Neural progenitor cell (in vitro differentiated cells): ENCODE measurements at places on chromosomes 7 and 10. TPM values are rescaled to one million over a fixed set of nuclear protein-coding genes. Genes with fewer than 3 reads are reported as not detected.

GRCh38 chr7:41110186-41110585 lies 592.7 kb downstream of the INHBA start:
- H3K4me1 ChIP-seq: peaks cover 8% of the 10 kb centered on the region
- DNase-seq: no peak
- no peak overlapping the region for H3K27ac ChIP-seq
- no peaks in the 10 kb centered on the region for H3K36me3 ChIP-seq
- H3K27me3 ChIP-seq: peaks cover 27% of the 10 kb centered on the region

GRCh38 chr7:27897001-27897400 lies 157.0 kb downstream of the TAX1BP1 start:
- DNase-seq: no peak
- no peak overlapping the region for H3K4me3 ChIP-seq
- no peaks in the 10 kb centered on the region for H3K36me3 ChIP-seq
- peaks cover 6% of the 10 kb centered on the region for H3K4me1 ChIP-seq
- no peaks in the 10 kb centered on the region for H3K27me3 ChIP-seq

- no peaks in the 10 kb centered on the region for H3K4me1 ChIP-seq
- H3K27ac ChIP-seq: no peak overlapping the region
- H3K36me3 ChIP-seq: no peaks in the 10 kb centered on the region
- H3K4me3 ChIP-seq: no peak overlapping the region
Observed at GRCh38 chr10:71432101-71432905, 35.6 kb downstream of the CDH23 start.

- peaks cover 30% of the 10 kb centered on the region for H3K4me1 ChIP-seq
- peak within 1 kb of the TSS; percentile 88 for H3K4me3 ChIP-seq
- H3K27ac ChIP-seq: no peak within 1 kb of the TSS
- peak; percentile 68 for DNase-seq
- H3K27me3 ChIP-seq: peaks cover 80% of the 10 kb centered on the region
- no peaks in the 10 kb centered on the region for H3K36me3 ChIP-seq
Observed at GRCh38 chr10:77637532-77638320, at the start of gene KCNMA1. KCNMA1 (minus strand) TSS chr10:77637808.

The OR6B1 gene
- not detected in 2 replicates for total RNA-seq

The MCM10 gene
- total RNA-seq: 38.2 and 44.5 TPM in 2 replicates

The KIFBP gene
- 27.3 and 44.9 TPM in 2 replicates for total RNA-seq

The FBXO24 gene
- 1.2 and 2.5 TPM in 2 replicates for total RNA-seq

The TUBAL3 gene
- total RNA-seq: not detected in 2 replicates

- H3K27me3 ChIP-seq: no peaks in the 10 kb centered on the region
- H3K36me3 ChIP-seq: no peaks in the 10 kb centered on the region
- peaks cover 10% of the 10 kb centered on the region for H3K4me1 ChIP-seq
- H3K4me3 ChIP-seq: no peak overlapping the region
Observed at GRCh38 chr10:127299956-127300689, 103.7 kb upstream of the INSYN2A start.

DNA sequence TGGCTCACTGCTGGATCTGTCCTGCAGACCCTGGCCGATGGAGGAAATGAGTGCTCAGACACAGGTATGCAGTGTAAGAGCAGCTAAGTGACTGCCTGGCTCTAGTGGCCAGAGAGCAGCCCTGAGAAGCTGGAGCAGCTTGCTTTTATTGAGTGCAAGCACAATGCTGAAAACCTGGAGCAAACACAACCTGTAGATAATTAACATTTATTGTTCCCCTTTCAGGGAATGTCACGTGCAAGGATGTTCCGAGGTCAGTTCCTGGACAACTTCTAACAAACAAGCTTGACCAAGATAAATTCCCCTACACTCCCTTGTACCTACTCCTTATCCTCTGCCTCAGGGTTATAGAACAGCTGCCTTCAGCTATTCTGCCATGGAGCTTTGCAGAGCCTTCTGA lies 31.3 kb downstream of the DDC start:
- DNase-seq: no peak
- H3K36me3 ChIP-seq: no peaks in the 10 kb centered on the region
- no peak overlapping the region for H3K27ac ChIP-seq
- H3K4me1 ChIP-seq: no peaks in the 10 kb centered on the region
- no peaks in the 10 kb centered on the region for H3K27me3 ChIP-seq

- no peak overlapping the region for H3K4me3 ChIP-seq
- no peaks in the 10 kb centered on the region for H3K27me3 ChIP-seq
- no peaks in the 10 kb centered on the region for H3K36me3 ChIP-seq
- peaks cover 27% of the 10 kb centered on the region for H3K4me1 ChIP-seq
- DNase-seq: peak; percentile 83
- H3K27ac ChIP-seq: peak overlapping the region; percentile 80
Observed at GRCh38 chr10:17171141-17171641, 30.3 kb downstream of the TRDMT1 start.

The GPR26 gene
- total RNA-seq: not detected in 2 replicates

DNA sequence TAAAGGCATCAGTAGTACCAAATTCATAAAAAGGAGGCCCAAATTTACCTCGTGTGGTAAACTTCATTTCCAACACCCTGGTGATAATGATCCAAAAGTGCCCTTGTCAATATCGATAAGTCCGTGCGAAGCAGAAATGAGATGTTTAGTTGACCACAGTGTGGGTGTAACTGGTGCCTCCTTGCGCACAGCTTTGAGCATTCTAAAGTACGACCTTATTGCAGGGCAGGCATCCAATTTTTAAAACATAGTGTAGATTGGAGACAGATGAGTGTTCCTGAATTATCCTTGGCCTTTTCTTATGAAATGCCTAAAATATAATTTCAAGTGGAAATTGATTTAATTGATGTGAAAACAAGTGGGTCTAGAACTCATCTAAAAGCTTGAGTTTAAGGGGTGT lies 248.4 kb downstream of the TRIL start:
- no peaks in the 10 kb centered on the region for H3K36me3 ChIP-seq
- no peak for DNase-seq
- H3K4me1 ChIP-seq: peaks cover 16% of the 10 kb centered on the region
- H3K27me3 ChIP-seq: no peaks in the 10 kb centered on the region
- H3K27ac ChIP-seq: no peak overlapping the region
- no peak overlapping the region for H3K4me3 ChIP-seq

DNA sequence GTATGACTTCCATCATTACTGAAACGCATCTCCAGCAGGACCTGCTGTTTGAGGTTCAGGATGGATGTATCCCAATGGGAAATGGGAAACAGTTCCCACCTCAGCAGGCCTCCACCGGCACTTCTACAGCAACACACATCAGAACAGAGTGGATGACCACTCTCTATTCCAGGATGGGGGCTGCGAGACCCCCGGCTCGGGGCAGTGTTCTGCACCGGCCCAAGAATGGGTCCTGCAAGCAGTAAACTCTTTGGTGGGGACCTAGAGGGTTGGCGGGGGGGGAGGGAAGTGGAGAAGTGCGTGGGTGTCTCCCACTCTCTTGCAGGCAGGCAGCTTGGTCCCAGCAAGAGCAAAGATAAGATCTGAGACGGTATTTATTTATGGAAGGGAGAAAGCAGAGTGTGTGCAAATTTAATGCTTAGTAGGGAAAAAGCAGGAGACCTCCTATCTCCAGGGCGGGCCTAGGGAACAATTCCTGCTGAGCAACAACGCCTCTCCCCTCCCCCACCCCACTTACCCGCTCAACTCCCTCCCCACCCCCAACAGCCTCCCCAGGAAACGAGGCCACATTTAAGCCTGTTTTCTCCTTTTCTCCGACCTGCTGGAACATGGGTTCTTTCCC lies 4.0 kb downstream of the SFMBT2 start:
- peak; percentile 23 for DNase-seq
- H3K27ac ChIP-seq: no peak overlapping the region
- peaks cover 58% of the 10 kb centered on the region for H3K27me3 ChIP-seq
- H3K36me3 ChIP-seq: no peaks in the 10 kb centered on the region

GRCh38 chr7:8290645-8291308 lies 28.8 kb upstream of the ICA1 start:
- no peak overlapping the region for H3K27ac ChIP-seq
- no peaks in the 10 kb centered on the region for H3K36me3 ChIP-seq
- DNase-seq: no peak

The KAZALD1 gene
- total RNA-seq: 0.77 and 1.8 TPM in 2 replicates

GRCh38 chr7:45646996-45647825 lies 73.0 kb downstream of the ADCY1 start:
- no peak overlapping the region for H3K27ac ChIP-seq
- H3K4me1 ChIP-seq: no peaks in the 10 kb centered on the region
- H3K4me3 ChIP-seq: no peak overlapping the region
- DNase-seq: no peak
- H3K27me3 ChIP-seq: no peaks in the 10 kb centered on the region

DNA sequence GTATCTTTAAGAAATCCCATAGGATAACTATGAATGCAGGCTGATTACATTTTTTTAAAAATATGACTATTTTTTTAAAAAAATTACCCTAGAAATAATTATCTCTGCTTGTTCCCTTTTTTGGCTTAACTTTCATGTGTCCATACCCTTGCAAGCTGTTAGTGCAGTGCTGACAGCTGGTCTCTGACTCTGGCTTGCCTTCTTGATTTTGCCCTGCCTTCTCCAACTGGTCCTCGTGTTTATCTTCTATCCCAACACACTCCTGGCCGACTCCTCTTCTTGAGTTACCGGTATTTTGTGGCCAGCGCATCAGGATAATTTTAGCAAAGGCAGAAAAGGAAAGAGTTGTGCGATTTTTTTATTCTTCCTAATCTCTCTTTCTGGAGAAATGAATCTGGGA lies 111.7 kb upstream of the STARD3NL start:
- H3K27ac ChIP-seq: no peak overlapping the region
- no peaks in the 10 kb centered on the region for H3K36me3 ChIP-seq
- H3K4me3 ChIP-seq: no peak overlapping the region

DNA sequence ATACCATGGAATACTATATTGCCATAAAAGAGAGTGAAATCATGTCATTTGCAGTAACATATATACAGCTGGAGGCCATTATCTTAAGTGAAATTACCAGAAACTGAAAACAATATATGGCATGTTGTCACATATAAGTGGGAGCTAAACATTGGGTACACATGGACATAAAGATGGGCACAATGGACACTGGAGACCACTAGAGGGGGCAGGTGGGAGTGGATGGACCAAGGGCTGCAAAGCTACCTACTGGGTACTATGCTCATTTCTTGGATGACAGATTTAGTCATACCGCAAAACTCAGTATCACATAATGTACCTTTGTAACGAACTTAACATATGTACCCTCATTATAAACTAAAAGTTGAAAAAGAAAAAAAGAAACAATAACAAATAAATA lies 1167.6 kb downstream of the NXPH1 start:
- no peak overlapping the region for H3K27ac ChIP-seq
- H3K4me3 ChIP-seq: no peak overlapping the region
- peak; percentile 48 for DNase-seq
- H3K4me1 ChIP-seq: no peaks in the 10 kb centered on the region

DNA sequence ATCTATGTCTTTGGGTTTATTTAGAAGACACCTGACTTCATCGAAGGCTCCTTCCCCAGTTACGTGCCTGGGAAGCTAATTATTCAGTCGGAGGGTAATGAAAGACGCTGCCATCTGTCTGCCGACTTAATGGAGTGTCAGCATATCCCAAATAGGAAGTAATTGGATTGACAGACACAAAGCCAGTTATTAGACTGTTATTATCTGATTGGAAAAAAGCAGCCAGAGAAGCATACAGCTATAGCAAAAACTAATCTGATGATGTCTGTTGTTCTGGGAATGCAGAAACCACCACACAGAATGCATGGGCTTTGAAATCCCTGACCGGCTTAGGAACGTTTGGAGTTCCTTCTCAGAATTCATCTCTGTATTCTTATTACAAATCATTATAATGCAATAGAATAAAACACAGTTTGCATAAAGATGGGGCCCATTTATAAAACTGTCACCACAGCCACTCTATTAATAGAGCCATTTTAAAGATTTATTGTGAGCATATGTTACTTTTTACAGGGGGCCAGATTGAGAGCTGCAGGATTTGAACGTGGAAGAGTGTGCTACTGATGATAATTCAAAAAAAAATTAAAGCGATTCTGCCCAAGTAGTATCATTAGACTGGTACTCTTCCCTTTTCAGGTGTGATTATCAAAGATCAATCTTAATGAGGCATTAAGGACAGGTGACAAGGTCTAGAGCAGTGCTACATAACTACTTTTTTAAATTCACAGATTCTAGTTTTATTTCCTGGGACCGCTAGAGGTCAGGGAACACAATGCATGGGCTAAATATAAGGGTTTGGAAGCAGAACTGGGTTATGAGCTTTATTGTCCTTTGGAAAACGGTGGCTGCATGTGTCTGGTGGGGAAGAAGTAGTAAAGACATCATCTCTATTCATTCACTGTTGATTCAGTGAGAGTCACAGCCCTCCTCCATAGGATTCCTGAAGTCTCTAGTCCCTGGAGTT lies 330.1 kb upstream of the LRGUK start:
- no peaks in the 10 kb centered on the region for H3K27me3 ChIP-seq
- no peak for DNase-seq
- H3K4me1 ChIP-seq: no peaks in the 10 kb centered on the region
- no peak overlapping the region for H3K4me3 ChIP-seq
- H3K27ac ChIP-seq: no peak overlapping the region
- H3K36me3 ChIP-seq: no peaks in the 10 kb centered on the region

DNA sequence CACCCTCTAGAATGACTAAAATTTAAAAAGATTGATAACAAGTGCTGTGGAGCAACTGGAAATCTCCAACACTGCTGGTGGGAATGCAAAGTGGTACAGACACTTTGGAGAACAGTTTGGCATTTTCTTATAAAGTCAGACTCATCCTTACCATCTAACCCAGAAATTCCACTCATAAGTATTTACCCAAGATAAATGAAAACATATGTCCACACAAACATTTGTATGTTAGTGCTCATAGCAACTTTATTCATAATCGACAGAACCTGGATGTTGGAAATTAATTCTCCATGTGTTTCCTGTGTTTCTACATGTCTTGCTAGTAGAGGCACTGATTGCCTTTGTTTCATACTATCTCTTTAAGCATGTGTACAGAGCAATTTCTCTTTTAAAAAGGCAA lies 282.4 kb downstream of the AHR start:
- no peaks in the 10 kb centered on the region for H3K36me3 ChIP-seq
- no peaks in the 10 kb centered on the region for H3K27me3 ChIP-seq
- H3K4me3 ChIP-seq: no peak overlapping the region
- no peaks in the 10 kb centered on the region for H3K4me1 ChIP-seq
- DNase-seq: no peak

The CPA1 gene
- total RNA-seq: not detected in 2 replicates

DNA sequence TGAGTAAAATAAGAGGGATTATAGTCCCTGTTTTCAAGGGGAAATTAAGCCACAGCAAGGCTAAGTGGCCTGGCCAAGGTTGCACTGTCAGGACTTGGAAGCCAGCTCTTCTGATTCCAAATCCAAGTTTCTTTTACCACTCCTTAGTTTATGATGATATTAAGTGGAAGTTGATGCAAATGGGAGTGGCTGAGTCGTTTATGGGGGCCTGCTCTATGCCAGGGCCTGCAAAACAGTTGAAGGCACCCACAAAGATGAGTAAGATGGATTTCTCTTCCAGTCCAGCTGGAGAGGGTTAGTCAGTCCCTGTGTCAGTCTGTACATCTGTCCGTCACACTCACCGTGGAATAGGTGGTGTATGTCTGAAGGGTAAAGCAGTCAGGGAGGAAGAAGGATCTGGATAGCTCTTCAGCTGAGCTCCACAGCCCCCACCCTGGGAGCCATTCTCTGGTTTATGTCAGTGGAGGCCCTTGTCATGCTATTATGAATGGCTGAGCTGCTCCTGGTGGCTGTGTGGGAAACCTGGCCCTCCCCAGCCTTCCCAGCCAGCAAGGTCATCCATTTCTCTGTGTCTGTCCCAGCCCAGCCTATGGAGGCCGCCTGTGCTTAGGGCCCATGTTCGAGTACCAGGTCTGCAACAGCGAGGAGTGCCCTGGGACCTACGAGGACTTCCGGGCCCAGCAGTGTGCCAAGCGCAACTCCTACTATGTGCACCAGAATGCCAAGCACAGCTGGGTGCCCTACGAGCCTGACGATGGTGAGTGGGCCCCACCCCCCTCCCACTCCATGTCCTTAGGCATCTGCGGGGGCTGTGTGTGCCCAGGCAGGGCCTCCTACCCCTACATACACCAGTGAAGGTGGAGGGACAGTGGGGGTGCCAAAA lies 44.5 kb downstream of the TBATA start:
- H3K4me3 ChIP-seq: no peak overlapping the region
- peaks cover 5% of the 10 kb centered on the region for H3K4me1 ChIP-seq
- no peak for DNase-seq
- H3K36me3 ChIP-seq: no peaks in the 10 kb centered on the region
- no peaks in the 10 kb centered on the region for H3K27me3 ChIP-seq
